Activated CD4-positive, alpha-beta T cell treated with anti-CD3 and anti-CD28 coated beads, Interleukin-2, Interleukin-6, amounts not matched to agents 100 ng/mL and 50 ng/mL, durations not matched to agents 16 hours and 8 hours (primary cell): ENCODE measurements at places on chromosomes 4 and X.

DNA sequence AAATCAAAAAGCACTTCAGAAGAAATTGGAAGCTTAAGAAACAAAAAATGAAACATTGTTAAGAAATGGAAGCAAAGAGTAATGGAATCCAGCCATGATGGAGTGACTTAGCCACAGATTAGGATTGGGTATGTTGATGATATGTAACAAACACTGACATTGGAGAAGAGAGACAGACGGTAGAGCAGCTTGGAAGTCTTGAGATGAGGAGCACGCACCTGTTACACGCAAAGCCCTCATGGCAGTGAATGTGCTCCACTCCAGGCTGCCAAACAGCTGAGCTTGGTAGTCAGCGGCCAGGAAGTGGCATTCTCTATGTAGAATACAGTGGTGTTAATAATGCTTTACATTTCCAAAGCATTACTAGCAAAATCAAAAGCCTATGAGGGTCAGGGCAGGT, 56.9 kb upstream of the GPRIN3 start:
- DNase-seq = no peak

DNA sequence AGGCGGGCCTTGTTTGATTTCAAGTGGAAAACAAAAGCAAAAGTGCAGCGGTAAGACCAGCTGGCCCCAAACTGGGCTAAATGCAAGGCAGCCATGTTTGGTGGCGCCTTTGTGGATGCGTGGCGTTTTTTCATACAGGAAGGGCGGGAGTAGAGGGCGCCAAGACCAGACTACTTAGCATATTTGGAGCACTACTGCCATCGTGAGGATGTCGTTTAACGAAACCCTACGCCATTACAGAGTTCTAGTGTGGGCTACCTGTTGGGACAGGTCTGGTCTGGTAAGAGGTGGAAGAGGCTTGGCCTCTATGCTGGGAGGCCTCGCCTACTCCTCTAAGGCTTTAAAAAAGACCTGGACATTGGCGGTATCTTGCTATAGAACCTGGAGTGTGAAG, 230.7 kb upstream of the STK26 start:
- peak; percentile 92 for DNase-seq

- DNase-seq = peak; percentile 56
Measured at GRCh38 chrX:56726605-56727004, 2.4 kb upstream of the NBDY start.

DNA sequence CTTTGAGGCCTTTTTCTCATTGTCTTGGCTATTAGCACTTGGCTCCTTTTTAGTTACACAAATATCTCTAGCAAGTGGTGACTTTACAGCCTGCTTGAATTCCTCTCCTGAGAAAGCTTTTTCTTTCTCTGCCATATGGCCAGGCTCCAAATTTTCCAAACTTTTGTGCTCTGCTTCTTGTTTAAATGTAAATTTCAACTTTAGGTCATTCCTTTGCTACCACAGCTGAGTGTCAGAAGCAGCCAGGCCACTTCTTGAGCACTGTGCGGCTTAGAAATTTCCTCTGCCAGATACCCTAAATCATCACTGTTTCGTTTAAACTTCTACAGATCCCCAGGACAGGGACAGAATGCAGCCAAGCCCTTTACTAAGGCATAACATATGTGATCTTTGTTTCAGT, 222.4 kb downstream of the FBXO8 start:
- no peak for DNase-seq

DNA sequence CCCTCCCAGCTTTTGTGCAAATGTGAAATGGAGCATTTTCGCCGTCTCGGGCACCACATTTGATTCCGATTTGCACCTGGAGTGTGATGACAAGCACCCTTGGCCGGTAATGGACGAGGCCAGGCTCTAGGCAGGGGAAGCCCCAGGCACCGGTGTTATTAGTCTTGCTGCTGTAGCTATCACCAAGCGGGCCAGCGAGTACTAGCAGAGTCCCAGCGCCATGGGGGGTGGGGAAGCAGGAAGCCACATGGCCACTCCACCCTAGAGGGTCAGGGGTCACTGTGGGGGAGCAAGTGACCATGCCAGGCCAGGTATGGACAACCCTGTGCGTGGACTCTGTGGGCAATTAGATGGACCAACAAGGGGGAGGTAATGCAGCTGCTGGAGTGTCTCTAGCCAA, 88.8 kb downstream of the CPZ start:
- DNase-seq = no peak

DNA sequence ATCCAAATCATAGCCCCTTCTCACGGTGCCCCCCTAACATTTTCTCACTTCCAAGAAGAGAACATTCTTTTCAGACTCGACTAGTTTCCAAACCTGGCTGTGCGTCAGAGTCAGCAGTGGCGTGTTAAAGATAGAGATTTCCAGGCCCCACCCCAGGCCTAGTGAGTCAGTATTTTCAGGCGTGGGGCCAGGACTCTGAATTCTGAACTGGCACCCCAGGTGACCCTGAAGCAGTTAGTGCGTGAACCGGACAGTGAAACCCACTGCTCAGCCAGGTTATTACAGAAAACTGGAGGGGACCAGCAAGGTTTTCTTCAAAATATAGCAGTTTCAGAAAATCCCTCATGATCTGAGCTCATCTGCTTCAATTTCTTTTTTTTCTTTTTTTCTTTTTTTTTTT, 35.0 kb upstream of the BCOR start:
- DNase-seq = no peak

DNA sequence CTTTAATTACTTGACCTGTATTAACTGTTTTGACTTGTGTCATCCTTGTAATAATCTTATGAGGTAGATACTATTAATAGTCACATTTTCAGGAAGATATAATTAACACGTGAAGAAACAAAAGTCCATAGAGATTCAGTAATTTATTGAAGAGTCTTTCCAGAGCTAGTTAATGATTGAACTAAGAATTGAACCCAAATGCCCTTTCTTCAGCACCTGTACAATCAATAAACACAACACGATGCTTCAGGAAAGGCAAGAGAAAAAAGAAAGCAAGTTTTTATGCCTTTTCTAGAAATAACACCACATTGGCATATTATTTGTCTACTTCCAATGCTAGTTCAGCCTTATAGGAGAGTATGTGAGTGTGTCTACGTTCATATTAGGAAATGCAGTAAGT, 399.6 kb downstream of the NAF1 start:
- DNase-seq = no peak

DNA sequence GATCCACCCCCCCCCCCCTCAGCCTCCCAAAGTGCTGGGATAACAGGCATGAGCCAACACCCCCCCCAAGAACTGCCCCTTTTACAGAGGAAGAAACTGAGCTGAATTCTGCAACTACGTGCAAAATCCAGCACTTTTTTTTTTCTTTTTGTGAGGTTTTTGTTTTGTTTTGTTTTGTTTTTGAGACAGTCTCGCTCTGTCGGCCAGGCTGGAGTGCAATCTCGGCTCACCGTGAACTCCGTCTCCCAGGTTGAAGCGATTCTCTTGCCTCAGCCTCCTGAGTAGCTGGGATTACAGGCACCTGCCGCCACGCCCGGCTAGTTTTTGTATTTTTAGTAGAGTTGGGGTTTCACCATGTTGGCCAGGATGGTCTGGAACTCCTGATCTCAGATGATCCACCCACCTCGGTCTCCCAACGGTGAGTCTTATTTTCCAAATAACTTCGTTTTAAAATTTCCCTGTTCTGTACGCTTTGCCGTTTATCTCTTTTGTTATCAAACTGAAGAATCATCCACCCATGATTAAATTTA, 4.9 kb downstream of the CRLF2 start:
- no peak for DNase-seq

DNA sequence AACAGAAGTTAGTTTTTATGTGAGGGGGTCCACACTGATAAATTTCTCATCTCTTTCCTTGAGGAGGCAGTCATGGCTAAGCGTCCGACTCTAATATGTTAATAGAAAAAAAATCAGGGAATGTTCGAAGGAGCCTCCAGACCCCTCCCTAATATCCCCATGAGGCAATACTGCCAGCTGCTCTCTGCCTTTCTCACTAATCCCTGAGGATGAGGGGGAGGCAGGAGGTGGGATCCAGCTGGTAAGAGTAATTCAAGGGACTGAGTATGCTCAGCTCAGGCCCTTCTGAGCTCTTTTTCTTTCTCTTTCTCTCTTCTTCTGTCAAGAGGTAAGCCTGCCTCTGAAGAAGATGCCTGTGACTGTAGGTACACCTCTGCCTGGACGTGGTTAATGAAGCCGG, 51.7 kb downstream of the PIR start:
- no peak for DNase-seq

GRCh38 chrX:3548765-3549391, 164.6 kb downstream of the PRKX start:
- DNase-seq = no peak

DNA sequence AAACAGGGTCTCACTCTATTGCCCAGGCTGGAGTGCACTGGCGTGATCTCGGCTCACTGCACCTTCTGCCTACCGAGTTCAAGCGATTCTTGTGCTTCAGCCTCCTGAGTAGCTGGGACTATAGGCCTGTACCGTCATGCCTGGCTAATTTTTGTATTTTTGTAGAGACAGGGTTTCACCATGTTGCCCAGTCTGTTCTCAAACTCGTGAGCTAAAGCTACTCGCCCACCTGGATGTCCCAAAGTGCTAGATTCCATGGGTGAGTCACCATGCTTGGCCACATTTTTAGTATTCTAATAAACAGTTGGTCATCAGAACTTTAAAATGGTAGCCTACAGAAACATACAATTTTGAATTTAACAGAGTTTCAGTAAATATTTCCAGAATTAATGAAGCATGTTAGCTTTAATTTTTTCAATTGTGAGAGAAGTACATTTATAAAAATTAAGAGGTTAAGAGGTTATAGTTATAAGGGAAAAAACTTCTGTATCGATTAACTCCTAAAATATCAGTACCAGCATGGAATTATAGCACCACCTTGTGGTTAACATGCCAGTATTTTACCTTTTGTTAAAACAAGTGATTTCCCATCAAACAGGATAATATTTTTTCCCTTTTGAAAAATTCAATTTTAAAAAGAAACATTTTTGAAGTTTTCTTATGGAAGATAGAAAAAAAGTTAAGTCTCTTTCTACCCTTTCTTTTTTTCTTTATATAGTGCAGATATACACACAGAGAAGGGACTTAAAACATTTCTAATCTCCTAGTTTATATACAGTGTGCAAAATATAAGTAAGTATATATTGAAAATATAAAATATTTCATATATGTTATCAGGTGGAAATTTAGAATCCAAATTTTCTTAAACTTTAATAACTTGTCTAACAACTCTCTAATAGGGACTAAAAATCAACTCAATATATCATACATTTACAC, 35.4 kb downstream of the CEP44 start:
- DNase-seq = peak; percentile 45

DNA sequence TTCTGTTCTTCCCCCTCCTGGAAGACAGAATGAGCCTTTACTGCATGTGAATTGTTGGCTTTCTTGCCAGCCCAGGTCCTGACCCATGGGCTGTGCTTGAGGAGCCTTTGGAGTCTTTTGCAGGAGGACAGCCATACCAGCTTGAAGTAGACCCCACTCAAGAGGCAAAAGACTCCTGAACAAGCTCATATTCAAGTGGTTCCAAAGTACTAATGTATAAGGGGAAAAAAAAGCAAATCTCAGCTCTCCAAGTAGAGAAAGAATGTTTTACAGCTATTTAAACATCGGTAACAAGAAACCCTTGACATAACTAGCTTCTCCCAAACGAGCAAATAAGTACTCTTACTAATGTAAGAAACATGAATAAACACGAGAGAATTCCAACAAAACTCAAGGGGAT, 174.9 kb upstream of the MXRA5 start:
- no peak for DNase-seq
